Stomach (tissue), 19 donors: ENCODE measurements at places on chromosomes 5 and 9. TPM values are rescaled to one million over a fixed set of nuclear protein-coding genes. Genes with fewer than 3 reads are reported as not detected.

DNA sequence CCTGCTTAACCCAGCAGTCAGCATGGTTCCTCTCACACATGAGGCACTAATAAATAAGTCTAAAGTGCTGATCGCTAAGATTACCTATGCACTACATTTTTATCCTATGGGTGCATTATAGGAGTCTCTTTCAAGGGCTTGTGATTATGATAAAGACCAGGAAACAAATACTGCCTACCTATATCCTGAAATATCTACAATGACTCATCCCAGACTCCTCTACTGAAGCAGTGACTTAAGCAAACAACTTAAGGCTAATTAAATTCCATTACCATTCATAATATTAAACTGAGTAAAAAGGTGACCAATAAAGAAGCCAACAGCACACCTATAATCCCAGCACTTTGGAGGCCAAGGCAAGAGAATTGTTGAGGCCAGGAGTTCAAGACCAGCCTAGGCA is 338.4 kb downstream of the DNAH5 start:
- no peak for DNase-seq
- H3K27me3 ChIP-seq = no peaks in the 10 kb centered on the region
- H3K4me3 ChIP-seq = no peak overlapping the region
- H3K4me1 ChIP-seq = no peaks in the 10 kb centered on the region
- no peak overlapping the region for H3K27ac ChIP-seq

RETREG1 gene
- total RNA-seq = 21.1 TPM

- no peak overlapping the region for H3K4me3 ChIP-seq
- no peaks in the 10 kb centered on the region for H3K4me1 ChIP-seq
- DNase-seq = no peak
- no peaks in the 10 kb centered on the region for H3K27me3 ChIP-seq
- no peak overlapping the region for H3K27ac ChIP-seq
These were observed 28.7 kb downstream of the PROP1 start for GRCh38 chr5:177967221-177967887.

- H3K27ac ChIP-seq = no peak overlapping the region
- no peaks in the 10 kb centered on the region for H3K27me3 ChIP-seq
- H3K36me3 ChIP-seq = no peaks in the 10 kb centered on the region
- H3K4me1 ChIP-seq = peaks cover 3% of the 10 kb centered on the region
These were observed 143.7 kb downstream of the ACTBL2 start for GRCh38 chr5:57338868-57339340.
